HuH-7 (cell line): ENCODE measurements at places on chromosomes 4 and X.

- DNase-seq = no peak
Observed at GRCh38 chr4:173151496-173151895, 17.1 kb upstream of the GALNT7 start.

DNA sequence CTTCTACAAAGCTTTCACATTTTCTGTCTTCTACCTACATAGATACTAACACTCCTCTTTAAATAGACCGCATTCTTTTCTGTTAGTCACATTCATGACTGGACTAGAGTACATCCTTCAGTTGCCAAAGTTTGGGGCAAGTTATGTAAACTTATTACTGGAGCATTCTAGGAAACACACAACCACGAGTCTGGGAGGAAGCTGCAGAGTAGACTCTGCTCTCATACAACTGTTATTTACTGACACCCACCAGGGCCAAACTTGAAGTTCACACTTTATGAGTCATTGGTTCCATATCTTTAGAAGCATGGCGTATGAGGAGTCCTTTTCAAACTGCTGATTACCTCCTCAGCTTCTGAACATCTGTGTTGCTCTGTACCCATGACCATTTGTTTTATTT, 87.0 kb downstream of the RNF150 start:
- DNase-seq = no peak

DNA sequence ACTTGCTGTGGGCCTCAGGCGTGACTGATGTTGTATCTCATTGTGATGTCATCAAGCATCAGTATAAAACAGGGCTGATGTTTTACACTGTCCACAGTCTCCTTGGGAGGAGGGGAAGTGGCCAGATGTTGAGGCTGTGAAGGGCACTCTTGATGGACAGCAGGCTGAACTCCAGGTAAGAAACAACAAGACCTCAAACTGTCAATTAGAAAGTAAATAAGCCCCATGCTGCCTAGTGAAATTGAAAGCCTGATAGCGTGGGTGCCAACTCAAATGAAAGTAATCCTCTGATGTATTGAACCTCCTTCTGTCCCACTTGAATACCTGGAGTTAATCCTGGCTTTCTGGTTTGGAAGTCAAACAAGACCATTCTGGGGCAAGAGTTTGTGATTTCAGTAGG, 19.7 kb downstream of the VSIG1 start:
- DNase-seq = no peak

- no peak for DNase-seq
Observed at GRCh38 chr4:150781191-150781590, 199.2 kb downstream of the MAB21L2 start.

DNA sequence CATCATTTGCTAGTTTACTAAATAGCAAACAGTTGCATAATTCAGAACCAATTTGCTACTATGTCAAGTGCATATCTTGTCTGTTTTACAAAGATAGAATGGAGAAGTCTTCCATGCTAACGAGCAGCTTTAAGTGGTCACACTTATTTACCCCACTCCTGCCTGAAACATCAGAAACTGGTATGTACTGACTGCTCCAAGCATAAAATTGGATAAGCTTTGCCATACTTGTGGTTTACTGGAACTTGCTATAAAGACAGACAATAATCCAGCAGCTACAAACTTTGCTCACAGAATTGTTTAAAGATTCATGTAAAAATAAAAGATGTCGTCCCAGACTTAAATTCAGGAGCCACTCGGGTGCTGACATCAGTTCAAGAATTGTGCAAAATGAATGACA, 13.3 kb upstream of the CDKL2 start:
- no peak for DNase-seq

- DNase-seq = no peak
Observed at GRCh38 chr4:2271279-2272025, 9.5 kb upstream of the MXD4 start.

GRCh38 chrX:25175743-25176142, 160.0 kb upstream of the ARX start:
- DNase-seq = no peak
